T-cell (primary cell): ENCODE measurements at places on chromosomes 1 and 21.
A peak's percentile ranks its signal among the peaks of the same experiment; 100 is the strongest.

- DNase-seq, result no peak
Observed at GRCh38 chr21:32424191-32424535, 11.7 kb downstream of the EVA1C start.

GRCh38 chr1:211589782-211590721, 11.1 kb upstream of the SLC30A1 start:
- DNase-seq, result no peak

DNA sequence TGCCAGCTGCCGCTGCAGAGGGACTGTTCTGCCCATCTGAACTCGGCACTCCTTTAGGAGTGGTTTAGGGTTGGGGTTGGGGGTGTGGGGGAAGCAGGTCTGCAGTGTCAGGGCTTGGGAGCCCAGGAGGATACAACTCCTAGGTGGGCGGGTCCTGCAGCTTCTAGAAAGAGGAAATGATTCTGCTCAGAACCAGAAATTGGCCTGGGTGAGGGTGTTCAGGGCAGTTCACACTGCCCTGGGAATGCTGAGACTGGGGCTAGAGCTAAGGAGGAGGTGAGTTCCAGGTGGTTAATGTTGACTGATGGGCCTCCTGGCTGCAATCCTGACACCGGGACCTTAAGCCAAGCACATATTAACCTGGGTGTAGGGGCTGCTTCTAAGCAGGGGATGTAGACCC, 4.8 kb upstream of the SLC26A9 start:
- DNase-seq, result no peak

DNA sequence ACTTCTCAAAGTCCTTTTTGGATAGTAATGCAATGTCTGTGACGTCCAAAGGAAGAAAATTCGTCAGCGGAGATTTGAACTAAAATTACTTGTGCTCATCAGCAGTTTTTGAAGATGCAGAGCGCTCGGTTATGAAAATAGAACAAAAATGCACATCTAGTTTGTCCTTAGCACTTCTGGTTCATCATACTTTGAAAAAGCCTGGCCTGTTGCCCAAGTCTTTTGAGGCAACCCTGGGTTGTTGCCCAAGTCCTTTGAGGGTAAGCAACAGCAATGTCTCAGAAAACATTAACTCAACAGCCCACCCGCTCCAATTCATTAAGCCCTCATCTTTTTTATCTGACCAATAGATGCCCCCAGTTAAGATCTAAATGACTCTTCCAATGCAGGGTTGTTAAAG, 91.9 kb downstream of the HUNK start:
- no peak for DNase-seq

GRCh38 chr1:16158993-16159831, 3.3 kb upstream of the EPHA2 start:
- DNase-seq, result no peak

GRCh38 chr21:42171091-42172053, 47.6 kb upstream of the ABCG1 start:
- DNase-seq, result no peak

GRCh38 chr1:240820816-240821215, 208.9 kb upstream of the GREM2 start:
- DNase-seq, result no peak

- DNase-seq, result no peak
Observed at GRCh38 chr1:198686069-198686728, 47.4 kb downstream of the PTPRC start.

- no peak for DNase-seq
Observed at GRCh38 chr1:199767700-199768099, 259.8 kb upstream of the NR5A2 start.

GRCh38 chr1:176604461-176604860, 141.5 kb downstream of the PAPPA2 start:
- DNase-seq, result no peak

DNA sequence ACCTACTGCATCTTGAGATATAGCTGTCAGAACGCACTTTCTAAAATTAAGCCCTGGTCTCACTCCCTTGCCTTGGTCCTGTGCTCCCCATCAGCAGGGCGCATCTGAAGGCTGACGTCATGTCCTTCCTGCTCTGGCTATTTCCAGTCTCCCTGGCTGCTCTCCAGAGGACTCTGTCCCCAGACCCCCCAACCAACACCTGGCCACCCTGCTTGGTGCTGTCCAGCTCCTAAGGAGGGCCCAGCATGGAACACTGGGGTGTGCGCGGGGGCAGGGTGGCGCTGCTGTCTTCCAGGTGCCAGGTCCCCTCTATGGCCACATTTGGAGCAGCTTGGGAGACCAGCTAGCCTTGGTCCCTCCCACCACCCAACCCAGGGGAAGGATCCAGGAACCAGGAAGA, 8.3 kb downstream of the TNNT2 start:
- DNase-seq, result no peak

DNA sequence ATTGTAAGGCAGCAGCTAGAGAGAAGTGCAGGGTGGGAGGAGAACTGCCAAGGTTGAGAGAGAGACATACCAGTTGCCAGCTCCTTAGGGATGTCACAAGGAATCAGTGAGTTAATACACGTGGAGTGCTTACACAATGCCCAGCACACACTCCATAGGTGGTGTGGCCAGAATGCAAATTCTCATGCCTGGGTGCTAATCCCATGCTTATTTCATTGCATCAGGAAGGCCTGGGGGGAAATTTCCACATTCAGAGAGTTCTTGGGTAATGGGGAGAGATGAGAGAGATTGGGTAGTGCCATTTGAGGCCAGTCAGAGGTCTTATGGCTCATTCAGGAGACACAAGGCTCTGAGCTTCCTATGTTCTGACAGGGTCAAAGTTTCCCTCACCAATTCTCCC, 38.7 kb downstream of the GJA5 start:
- no peak for DNase-seq

GRCh38 chr1:86822459-86822858, 91.5 kb downstream of the SELENOF start:
- no peak for DNase-seq

DNA sequence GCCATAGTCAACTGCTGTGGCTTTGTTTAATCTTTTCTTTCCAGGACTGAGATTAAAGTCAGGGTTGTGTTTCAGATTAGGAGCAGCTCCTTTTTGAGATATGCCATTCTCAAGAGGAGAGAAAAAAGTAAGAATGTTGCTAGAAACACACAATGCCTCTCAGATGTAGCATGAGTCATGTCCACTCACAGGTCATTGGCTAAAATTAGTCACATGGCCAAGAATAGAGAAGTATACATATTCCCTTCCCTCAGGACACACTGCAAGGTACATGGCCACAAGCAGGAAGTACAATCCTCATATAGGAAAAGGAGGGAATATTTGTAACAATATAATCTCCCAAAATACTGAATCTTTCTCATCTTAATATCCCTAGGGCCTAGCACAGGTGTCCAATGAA, 141.9 kb upstream of the PTBP2 start:
- DNase-seq, result no peak

GRCh38 chr1:9503001-9503675, 36.1 kb upstream of the SLC25A33 start:
- no peak for DNase-seq

DNA sequence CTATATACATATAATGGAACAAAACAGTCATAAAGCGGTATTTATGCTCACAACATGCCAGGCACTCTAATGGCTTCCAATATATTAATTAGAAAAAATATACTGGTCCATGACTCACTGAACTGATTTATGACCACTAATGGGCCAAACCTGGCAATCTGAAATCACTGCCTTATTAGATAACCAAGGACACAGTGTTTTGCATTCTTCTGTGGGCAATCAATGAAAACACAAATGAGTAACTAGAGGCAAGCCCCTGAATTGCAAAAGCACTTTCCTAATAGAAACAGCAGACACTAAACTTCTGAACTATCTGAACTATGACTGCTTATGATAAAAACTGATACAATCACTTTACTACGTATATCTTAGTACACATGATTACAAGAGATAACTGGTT, 3.5 kb downstream of the GCLM start:
- no peak for DNase-seq

- no peak for DNase-seq
Observed at GRCh38 chr1:22252251-22252650, 109.4 kb upstream of the WNT4 start.

DNA sequence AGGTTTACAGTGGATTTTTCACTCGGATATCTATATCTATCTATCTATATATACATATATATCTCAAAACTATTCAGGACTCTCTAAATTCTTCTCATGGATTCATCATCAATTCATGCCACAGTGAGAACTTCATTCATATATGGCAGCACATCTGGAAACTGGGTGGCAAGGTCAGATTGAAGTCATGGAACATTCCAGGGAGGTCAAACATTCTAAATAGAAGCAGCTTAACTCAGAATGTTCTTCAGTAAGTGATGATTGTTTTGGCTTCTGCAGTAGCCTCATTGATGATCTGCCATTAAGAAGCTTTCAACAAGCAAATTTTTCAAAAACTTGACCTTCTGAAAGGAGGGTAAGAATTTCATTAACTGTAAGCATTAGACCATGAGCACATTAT, 46.9 kb upstream of the ADAMTS1 start:
- DNase-seq, result no peak

GRCh38 chr21:46500224-46500861, 41.7 kb downstream of the DIP2A start:
- peak; percentile 28 for DNase-seq

GRCh38 chr1:212557739-212558692, 50.5 kb upstream of the ATF3 start:
- no peak for DNase-seq

- no peak for DNase-seq
Observed at GRCh38 chr1:181676269-181676668, 193.0 kb downstream of the CACNA1E start.

GRCh38 chr1:7753641-7754040, 17.5 kb upstream of the VAMP3 start:
- DNase-seq, result no peak

DNA sequence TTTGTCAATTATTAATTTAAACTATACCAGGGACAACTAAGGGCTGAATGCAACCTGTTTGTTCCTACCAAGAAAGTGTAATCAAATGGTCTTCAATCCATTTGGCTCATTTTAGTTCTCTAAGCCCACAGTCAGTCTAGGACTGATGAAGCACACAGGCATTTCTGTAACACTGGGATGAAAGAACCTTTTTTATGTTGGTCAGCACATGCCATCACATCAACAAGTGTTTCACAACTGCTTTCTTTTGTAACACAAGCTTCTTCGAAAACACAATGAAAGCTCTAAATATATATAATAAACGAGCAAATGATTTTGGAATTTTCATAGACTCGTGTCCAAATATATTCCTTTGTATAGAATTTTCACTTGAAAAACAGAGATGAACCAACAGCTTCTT, 28.8 kb downstream of the HEATR1 start:
- DNase-seq, result no peak

- DNase-seq, result no peak
Observed at GRCh38 chr1:208343226-208343625, 99.0 kb upstream of the PLXNA2 start.

DNA sequence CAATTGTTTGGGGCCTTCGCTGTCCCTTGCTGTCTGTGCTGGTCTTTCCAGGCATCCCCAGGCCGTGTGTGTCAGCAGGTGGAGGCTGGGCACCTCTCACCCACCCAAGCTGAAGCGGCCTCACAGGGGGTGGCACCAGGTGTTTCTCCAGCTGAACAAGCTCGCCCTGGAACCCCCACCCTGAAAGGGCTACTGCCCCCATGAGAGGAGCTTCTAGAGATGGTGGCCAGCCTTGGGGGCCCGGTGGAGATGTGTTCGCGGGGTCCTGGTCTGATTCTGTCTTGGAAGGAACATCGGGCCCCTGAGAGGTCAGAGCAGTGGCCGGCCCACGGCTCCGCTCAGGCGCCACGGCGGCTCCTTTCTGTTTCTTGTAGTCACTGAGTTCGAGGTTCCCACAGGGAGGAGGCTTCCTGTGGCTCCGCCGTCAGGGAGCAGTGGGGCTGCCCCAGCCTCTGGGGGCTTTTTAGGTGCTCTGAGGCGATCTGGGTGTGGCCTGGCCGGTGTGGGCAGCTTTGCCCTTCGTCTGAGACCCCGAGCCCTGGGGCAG, 46.9 kb downstream of the SKI start:
- no peak for DNase-seq

- DNase-seq, result no peak
Observed at GRCh38 chr1:47618222-47618720, 180.4 kb downstream of the FOXD2 start.

GRCh38 chr1:169047074-169047473, 59.4 kb upstream of the ATP1B1 start:
- no peak for DNase-seq

DNA sequence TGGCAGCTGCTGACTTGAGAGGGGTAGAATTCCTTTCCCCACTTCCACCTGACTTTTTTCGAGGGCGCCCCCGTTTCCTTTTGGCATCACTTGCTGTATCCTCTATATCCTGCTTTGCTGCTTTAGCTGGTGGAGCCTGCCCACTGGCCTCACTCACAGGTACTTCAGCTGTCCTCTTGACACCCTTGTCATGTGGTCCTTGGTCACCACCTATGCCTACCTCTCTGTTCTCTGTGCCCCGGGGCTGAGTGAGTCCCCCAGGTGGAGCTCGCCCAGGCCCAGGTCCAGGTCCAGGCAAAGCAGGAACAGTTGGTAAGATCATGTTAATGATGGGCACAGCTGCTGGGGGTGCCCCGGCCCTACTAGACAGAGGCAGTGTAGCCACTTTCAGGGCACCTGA, 4.5 kb downstream of the RFX5 start:
- no peak for DNase-seq
